ENCODE measurements at places on chromosomes 1 and 21.

DNA sequence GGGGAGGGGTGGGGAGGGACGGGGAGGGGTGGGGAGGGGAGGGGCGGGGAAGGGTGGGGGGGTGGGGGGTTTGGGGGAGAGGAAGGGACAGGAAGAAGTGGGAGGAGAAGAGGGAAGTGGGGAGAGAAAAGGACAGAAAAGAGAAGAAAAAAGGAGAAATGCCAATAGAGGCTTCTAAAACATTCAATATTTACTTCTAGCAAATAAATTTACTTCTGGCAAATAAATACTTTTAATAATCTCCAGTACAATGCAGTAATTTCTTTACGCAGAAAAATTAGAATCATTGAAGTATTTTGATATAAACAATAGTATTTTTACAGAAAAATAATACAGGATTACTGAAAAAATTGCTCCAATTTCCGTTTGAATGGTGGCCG lies 9.4 kb upstream of the GPR161 start:
- no peak for DNase-seq

GRCh38 chr1:228400692-228401454 lies 5.8 kb downstream of the TRIM11 start:
- no peak for DNase-seq

DNA sequence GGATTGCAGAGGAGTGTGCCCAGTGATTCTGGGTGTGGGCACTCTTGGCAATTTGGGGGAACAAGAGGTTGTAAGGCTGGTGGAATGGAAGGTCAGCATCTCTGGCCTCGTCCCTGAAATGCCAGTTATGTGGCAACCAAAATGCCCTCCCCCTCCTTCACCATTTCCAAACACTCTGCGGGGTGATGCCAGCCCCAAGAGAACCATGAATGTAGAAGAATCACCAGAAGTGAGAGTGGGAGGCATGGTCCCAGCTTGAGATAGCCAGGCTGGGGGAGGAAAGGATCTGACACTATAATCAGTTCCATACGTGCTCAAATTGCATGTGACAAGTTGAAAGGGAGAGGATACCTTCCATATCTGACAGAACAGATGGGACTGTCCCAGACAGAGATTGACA lies 88.7 kb upstream of the EDN2 start:
- DNase-seq = no peak

- no peak for DNase-seq
Measured at GRCh38 chr1:11943619-11944018, 9.1 kb downstream of the PLOD1 start.

DNA sequence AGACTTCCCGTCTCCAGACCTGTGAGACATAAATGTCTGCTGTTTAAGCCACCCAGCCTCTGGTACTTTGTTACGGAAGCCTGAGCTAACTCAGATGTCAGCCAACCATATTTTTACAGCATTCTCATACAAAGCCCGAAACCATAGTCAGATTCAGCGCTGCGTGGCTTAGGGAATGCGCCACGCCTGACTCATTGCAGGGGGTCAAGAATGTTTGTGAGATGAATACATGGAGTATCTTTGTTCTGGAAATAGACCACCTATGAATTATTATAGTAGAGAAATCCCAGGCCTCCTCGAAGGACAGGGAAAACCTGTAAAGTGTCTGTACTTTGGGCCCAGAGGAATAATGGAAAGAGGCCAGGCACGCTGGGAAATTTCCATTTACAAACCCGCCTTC lies 434.8 kb downstream of the CAMTA1 start:
- no peak for DNase-seq

GRCh38 chr1:106435269-106435668 lies 621.2 kb upstream of the PRMT6 start:
- no peak for DNase-seq

- no peak for DNase-seq
Measured at GRCh38 chr1:220696863-220697231, 6.7 kb downstream of the C1orf115 start.

DNA sequence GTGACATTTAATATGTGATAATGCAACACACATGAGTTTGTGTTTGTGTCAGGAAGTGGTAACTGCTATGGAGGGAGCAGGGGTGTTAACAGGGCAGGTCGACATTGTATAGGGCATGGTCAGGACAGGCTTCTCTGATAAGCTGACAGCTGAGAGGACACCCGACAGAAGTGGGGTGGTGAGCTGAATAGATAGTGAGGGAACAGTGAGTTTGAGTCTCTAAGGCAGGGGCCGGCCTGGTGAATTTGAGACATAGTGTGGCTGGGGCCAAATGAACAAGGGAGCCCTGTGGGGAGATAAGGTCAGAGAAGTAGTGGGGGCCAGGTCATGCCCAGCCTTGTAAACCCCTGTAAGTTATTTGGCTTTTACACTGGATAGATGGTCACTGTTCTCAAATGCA lies 217.4 kb upstream of the KIAA0040 start:
- DNase-seq = no peak

GRCh38 chr21:27555996-27556395 lies 589.1 kb upstream of the ADAMTS5 start:
- no peak for DNase-seq

GRCh38 chr1:115218034-115218405 lies 120.0 kb downstream of the NGF start:
- DNase-seq = no peak

DNA sequence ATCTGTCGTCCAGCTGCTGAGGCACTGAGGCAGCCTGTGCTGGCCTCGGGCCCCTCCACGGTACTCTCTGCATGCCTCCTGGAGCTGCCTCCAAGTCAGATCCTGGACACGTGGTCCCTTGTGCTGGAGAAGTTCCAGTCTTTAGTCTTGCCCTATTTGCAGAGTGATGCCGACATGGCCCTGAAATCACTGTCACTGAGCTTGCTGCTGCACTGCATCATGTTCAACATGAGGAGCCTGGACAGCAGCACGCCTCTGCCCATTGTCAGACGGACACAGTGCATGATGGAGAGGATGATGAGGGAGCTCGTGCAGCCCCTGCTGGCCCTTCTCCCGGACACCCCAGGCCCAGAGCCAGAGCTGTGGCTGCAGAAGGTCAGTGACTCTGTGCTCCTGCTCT lies 10.0 kb downstream of the URB2 start:
- no peak for DNase-seq

GRCh38 chr21:26591543-26591942 lies 18.5 kb upstream of the CYYR1 start:
- DNase-seq = no peak

GRCh38 chr1:183165456-183165855 lies 20.6 kb upstream of the LAMC2 start:
- no peak for DNase-seq

DNA sequence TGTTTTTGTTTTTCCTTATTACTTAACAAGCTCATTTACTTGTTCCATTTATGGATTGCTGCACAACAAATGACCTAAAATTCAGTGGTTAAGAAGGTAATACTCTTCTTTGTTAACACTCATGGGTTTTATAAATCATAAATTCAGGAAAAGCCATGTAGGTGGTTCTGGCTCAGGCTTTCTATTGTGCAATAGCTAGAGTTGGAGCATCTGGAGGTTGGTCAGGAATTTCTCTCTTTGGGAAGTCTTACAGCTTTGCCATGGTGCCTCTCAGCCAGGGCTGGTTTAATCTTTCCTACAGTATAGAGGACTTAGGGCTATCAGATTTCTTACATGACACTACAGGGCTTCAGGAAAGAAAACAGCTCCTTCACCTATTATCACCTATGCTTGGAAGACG lies 1677.1 kb downstream of the KCNT2 start:
- no peak for DNase-seq

DNA sequence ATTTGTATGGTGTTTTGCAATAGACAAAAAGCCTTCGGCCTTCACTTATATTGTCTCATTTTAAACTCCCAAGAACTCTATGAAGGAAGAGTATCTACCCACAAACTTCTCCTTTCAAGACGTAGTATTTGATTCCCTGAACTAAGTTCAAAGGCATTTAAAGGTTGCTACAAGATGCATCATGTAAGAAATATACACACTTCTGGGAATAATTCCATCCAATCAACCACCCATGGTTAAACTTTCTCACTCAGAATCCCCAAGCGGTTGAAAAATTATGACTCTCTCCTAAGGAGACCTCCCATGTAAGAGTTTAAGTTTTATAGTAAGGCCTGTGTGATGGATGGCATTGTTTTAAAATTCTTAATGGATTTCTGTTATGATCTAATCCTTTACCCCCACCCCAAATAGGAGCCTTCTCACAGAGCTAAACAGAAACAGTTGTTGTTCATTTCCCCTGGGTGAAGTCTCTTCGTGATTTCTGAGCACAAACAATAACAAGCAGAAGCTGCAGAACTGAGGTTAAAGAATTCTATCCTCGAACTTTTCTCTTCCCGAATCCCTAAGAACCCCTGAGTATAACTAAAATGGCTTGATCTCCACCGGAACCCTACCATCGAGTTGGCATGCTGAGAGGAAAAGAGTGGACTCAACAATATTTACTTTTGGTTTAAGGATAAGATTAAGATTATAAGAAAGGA lies 185.0 kb downstream of the TGFBR3 start:
- DNase-seq = no peak

- no peak for DNase-seq
Measured at GRCh38 chr1:210367566-210367965, 38.9 kb downstream of the HHAT start.

DNA sequence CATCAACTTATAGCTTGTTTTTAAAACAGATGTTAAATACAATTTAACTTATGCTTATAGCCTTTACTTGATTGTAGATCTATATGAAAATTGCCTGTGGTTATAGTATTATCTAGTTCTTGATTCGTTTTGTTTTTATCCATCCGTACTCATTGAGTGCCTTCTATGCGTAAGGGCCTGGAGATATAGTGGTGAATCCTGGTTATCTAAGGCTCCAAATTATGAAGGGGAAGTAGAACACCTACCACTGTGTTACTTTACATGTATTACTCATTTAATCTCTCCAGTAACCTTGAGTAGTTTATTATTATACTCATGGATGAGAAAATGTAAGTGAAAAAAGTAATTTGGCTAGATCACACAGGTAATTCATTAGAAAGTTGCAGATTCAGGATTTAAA lies 121.8 kb downstream of the OSBPL9 start:
- DNase-seq = no peak

- no peak for DNase-seq
Measured at GRCh38 chr1:200351425-200351824, 58.4 kb downstream of the ZNF281 start.

GRCh38 chr1:31482482-31483011 lies 69.5 kb downstream of the SERINC2 start:
- DNase-seq = no peak

- DNase-seq = no peak
Measured at GRCh38 chr1:227774821-227775661, 39.8 kb downstream of the SNAP47 start.

- DNase-seq = no peak
Measured at GRCh38 chr1:152681616-152682015, 4.3 kb upstream of the LCE2B start.

- peak; percentile 84 for DNase-seq
Measured at GRCh38 chr21:31731857-31732596, at the start of gene SCAF4. Gene SCAF4, minus strand, starts transcription at chr21:31732118. Its CDS starts 426 bp downstream, at chr21:31731692.

GRCh38 chr1:7616076-7616832 lies 154.8 kb upstream of the VAMP3 start:
- DNase-seq = no peak

DNA sequence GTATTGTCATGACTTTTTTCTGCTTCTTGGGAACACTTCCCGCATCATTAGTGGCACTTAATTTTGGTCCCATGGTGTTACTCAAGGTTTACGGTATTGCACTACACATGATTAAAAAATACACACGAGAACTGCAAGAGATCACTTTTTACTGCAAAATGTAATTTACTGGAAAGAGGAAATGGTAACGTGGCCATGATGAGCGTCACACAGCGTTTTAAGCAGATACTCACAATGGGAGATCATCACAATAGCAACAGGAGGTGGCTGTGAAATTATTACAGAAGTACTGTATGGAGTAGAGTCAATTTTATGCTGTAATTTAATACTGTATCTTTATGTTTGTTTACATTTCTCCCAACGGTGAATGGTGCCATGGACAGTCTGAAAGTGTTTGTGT lies 1510.3 kb downstream of the AMY1C start:
- DNase-seq = peak; percentile 85

DNA sequence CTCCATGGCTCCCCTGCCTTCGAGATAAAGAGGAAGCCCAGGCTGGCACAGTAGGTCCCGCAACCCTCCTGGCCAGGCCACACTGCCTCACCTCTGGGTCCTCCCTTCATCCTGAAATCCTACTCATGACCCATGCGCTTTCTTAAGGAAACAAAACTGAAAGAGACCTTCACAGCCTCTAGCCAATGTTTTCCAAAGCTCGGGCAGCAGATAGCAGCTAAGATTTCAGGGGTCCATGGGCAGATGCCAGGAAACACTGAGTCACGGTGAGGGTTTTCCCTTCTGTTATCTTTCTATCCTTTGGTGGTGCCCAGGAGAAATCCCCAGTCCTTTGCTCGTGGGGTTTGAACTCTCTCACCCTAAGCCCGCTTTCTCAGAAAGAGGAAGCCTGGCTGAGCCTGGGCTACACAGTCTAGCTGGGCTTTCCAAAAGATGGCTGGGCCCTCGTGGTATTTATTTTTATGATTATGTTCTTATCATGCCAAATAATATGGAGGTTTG lies 26.6 kb downstream of the TTC39A start:
- DNase-seq = no peak

DNA sequence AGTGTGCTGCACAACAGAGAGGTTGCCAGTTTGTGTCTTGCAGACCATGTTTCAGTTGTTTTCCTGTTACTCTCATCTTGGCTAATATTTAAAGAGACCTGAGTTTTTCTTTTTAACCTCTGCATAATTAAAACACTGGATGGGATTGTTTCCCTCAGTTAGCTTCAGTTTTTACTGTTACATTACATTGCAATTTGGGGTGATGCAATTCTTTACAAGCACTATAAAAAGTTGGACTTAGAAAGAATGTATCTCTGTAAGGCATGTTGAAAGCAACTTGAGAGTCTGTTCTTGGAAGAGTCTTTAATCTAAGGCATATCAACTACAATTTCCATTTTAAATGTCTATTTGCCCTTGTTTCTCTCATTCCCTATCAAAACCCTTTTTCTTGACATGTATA lies 99.1 kb downstream of the DNM3 start:
- no peak for DNase-seq
